ENCODE measurements at places on chromosomes 13 and 19.

- DNase-seq = no peak
These were observed 15.1 kb upstream of the TRPC4 start for GRCh38 chr13:37884674-37885073.

GRCh38 chr13:61247149-61247936, 168.3 kb downstream of the PCDH20 start:
- DNase-seq = no peak

GRCh38 chr13:32881777-32882145, 134.5 kb upstream of the KL start:
- DNase-seq = no peak

DNA sequence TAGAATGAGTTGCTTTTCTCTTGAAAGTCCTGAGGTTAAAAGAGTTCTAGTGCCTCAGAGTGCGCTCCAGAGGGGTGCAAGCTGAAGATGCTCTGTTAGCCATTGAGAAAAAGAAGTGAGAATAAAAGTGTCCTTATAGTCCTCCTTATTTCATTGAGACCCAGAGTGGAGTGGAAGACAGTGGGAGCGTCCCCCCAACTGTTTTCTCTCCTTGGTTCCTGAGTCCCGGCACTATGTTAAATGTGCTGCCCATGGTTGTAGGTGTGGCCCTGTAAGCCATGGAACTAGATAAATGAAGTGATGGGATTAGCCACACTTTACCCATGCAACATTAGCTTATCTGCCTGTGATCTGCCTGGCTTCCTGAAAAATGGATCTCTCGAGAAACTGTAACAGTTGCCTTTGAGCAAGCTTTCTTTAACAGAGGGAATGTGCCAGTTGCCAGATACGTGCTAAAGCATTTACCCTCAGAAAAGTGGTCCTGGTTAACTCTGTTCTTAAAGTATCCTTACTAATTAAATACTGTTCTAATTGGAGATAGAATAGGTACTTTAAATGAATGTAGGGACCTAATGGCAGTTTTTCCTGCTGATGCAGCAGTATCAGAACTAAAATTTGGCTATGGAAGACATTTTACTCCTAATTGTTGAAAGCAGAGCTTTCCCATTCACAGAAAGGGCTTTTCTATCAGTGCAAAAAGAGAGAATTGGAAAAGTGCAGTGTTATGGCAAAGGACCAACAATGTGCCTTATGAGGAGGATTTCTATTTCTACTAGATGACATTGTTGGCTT, 21.4 kb upstream of the PSG9 start:
- DNase-seq = no peak

DNA sequence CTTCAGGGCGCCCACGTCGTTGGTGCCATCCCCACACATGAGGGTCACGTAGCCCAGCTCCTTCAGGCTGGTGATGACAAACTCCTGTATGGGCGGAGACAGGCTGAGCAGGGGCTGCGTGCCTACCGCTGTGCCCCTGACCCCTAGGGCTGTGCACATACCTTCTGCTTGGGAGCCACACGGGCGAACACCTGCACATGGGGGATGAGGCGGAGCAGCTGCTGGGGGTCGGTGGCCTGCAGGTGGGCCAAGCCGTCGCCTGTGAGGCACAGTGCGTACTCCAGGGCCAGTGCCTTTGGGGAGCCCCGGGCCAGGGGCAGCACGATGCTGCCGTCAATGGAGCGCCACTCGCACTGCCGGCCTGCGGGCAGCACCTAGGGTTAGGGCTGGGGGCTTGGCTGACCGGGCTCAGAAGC, 6.1 kb upstream of the GMIP start:
- DNase-seq = no peak

DNA sequence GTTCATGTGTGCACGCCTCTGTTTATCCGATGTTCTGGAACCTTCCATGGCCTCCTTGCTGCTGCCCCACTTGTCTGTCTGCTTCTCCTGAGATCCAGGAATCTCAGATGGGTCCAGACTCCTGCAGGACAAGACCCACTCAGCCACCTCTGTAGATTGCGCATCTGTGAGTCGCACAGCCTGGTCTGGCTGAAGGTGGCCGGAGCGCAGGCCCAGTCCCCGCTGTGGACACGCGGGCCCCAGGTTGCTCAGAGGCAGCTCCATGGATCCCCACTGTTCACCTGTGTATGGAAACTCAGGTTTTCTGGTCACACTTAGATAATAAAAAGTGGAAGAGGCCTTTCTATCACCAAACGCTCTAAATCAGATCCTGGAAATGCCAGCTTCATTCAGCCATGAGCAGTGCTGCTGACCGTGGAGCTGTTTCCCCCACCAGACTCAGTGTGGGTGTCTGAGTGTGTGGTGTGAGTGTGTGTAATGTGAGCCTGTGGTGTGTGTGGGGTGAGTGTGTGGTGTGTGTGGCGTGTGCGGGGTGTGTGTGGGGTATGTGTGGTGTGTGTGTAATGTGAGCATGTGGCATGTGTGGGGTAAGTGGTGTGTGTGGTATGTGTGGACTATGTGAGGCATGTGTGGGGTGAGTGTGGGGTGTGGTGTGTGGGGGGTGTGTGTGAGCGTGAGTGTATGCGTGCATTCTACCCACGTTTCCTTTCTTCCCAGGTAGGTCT, 59.5 kb downstream of the MCF2L start:
- no peak for DNase-seq

- no peak for DNase-seq
These were observed 75.4 kb upstream of the NPAS1 start for GRCh38 chr19:46944123-46944748.

DNA sequence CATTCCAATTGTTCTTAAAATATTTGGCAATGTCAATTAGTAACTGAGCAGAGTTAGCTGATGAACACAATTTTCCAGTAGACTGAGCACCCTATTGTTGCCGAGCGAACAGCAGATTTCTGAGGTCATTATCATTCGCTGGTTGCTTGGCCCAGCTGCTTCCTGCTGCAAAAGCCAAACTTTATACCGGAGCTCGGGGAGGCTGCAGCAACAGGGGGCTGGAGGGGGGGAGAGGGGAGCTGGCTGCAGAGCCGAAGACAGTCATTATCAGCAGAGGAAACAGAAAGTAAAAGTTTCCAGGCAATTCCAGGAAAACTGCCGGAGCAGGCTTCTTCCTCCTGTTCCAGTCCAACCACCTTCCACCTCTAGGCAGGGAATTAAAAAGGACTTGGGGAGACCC, 77.9 kb downstream of the ZNF536 start:
- DNase-seq = no peak

DNA sequence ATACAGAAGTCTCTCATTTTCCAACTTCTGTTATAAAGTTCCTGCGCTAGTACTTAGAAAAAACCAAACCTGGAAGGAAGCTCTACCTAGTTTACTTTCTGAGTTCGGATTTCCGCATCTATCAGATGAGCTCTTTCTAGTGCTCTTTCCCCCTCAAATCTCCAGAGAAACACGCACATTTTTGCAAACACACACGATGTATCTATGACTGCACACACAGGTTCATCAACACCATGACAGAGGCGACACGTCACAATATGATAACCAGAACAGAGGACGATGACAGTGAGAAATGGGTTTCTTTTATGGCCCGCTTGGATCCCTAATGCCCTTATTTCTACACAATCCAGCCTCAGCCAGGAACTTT, 629 bp upstream of the LRRC63 start:
- DNase-seq = peak; percentile 57

- DNase-seq = peak; percentile 83
These were observed 14.7 kb upstream of the ADGRE5 start for GRCh38 chr19:14366529-14366928.

DNA sequence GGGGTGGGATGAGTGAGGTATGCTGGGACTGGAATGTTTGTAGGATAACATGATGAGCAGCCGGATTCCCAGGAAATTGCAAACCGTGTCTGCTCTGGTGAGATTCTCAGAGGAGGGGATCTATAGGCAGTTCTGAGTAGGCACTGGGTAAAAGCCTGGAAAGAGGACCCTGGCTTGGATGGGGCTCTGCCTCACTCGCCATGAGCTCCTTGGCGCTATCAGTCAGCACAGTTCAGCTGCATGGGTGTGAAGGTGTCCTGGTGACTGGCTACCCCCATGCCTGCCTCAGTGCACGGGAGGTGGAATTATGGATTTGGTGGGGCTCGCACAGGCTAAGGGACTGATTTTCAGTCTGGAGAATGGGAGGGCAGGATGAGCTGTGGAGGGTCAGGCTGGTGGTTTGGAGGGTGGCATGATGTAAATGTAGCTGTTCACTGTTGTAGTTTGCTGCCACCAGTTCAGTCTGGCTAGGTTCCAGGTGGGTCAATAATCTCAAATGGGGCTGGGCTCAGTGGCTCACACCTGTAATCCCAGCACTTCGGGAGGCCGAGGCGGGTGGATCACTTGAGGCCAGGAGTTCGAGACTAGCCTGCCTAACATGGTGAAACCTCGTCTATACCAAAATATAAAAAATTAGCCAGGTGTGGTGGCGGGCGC, 9.2 kb upstream of the ZNF627 start:
- DNase-seq = no peak

DNA sequence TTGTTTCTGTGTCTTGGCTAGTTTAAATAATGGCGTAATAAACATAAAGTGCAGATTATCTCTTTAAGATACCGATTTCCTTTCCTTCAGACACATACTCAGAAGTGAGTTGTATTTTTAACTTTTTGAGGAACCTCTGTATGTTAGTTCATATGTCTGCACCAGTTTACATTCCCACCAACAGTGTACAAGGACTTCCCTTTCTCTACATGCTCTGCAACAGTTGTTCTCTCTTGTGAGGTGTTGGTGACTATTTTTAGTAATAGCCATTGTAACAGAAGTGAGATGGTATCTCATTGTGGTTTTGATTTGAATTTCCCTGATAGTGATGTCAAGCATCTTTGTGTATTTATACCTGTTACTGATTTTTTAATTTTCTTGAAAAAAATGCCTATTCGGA, 418.6 kb downstream of the UQCRFS1 start:
- DNase-seq = no peak

DNA sequence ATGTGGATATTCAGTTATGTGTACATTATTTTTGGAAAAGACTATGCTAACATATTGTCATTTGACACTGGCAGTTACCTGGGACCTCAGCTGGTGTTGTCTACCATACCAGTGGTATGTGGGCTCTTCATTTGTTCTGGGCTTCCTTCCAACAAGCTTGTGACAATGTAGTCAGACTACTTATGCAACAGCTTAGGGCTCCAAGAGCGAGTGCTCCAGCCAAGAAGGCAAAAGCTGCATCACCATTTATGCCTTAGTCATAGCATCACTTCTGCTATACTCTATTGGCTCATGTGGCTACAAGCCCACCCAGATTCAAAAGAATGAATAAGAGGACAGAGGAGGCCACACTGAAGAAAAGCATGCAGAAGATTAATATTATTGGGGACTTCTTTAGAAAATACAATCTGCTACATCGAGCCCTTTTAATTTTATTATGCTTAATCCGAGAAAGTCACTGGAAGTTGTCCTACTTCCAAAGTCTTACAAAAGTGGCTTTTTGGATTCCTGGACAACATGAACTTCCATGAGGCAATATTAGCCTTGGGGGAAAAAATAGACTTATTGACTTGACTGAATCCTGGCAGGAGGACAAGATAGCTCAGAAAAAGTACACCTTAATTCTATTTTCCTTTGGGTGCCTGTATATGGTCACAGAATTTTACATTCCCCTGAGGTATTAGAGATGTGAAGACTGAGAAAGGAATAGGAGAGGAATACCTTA, 529.4 kb upstream of the HTR2A start:
- peak; percentile 81 for DNase-seq

DNA sequence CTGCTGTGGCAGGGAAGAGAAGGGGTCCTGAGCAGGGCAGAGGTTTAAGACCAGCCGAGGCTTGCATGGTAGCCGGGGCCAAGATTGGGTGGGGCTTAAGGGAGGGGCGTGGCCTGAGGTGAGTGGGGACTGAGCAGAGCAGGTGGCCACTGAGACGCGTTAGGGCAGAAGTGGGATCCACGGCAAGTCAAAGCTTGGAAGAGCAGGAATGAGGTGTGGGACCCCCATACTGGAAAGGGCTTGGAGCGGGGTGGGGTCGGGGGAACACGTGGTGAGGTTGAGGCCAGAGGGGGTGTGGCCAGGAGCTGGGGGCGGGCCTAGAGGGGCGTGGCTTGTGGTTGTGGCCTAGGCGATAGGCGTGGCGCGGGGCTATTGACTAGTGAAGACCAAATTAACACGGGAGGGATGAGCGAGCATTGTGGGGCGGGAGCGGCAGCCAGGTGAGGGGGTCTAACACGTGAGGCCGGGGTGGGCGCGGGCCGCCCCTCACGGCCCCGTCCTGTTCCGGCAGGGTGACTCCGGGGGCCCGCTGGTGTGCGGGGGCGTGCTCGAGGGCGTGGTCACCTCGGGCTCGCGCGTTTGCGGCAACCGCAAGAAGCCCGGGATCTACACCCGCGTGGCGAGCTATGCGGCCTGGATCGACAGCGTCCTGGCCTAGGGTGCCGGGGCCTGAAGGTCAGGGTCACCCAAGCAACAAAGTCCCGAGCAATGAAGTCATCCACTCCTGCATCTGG, 3.3 kb downstream of the CFD start:
- peak; percentile 58 for DNase-seq

- no peak for DNase-seq
These were observed 167.5 kb upstream of the UBL3 start for GRCh38 chr13:30017880-30018279.

- no peak for DNase-seq
These were observed 1.1 kb upstream of the ZNF581 start for GRCh38 chr19:55642153-55643002.

DNA sequence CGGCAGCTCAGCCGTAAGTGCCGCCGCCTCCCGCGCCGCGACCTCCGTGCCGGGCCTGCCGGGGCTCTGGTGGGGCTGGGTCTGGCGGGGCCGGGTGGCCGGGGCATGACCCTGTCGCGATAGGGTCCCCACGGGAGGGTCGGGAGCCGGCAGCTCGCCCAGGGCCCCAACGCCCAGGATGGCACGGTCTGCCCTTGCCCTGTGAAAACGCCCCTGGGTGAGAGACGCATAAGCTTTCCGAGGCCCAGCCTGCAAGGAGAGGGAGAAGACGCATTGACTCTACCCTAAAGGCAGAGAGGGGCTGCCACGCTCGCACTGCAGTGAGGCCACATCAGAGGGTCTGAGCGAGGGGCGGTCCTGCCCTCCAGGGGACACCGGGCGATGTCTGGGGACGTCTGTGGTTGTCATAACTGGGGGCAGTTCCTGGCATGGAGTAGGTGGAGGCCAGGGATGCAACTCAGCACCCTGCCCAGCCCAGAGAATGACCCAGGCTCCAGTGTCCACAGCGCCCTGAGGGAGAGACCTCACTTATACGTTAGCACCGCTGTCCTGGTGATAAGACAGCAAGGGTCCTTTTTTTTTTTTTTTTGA, 539 bp downstream of the ZNF554 start:
- DNase-seq = no peak

DNA sequence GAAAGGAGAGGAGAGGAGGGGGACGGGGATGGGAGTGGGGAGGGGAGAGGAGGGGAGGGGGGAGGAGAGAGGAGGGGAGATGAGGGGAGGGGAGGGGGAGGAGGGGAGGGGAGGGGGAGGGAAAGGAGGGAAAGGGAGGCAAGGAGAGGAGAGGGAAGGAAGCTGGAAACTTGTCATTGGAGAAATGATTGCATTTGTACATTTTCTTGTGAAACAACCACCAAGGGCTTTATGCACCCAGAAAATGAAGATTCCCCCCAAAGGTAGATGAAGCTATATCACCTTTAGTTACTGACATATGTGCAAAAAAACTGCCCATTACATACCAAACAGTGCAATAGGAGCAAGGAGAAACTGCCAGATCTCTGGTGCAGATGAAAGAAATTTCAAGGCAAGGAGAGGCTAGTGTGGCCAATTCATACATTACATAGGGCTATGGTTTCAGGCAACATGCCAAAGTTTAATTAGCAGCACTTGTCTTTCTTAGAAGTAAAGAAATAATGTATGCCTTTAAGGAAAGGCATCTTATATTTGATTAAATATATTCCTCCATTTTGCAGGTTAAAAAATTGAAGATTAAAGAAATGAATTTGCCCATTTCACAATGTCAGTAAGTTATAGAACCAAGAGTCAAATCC, 49.5 kb upstream of the STK24 start:
- DNase-seq = no peak
